ENCODE measurements at places on chromosomes 6 and 20. TPM values are rescaled to one million over a fixed set of nuclear protein-coding genes. Genes with fewer than 3 reads are reported as not detected.

The FAM217A gene
- polyA plus RNA-seq = not detected

- no peak for DNase-seq
Measured at GRCh38 chr20:8756410-8756809, 312.5 kb upstream of the PLCB4 start.

GRCh38 chr6:100678027-100678426 lies 203.1 kb downstream of the ASCC3 start:
- peak; percentile 39 for DNase-seq

GRCh38 chr20:35269055-35269781 lies 8.7 kb downstream of the MMP24OS start:
- peak; percentile 86 for DNase-seq

- peak; percentile 77 for DNase-seq
Measured at GRCh38 chr6:90068264-90068663, 174.0 kb downstream of the GJA10 start.

DNA sequence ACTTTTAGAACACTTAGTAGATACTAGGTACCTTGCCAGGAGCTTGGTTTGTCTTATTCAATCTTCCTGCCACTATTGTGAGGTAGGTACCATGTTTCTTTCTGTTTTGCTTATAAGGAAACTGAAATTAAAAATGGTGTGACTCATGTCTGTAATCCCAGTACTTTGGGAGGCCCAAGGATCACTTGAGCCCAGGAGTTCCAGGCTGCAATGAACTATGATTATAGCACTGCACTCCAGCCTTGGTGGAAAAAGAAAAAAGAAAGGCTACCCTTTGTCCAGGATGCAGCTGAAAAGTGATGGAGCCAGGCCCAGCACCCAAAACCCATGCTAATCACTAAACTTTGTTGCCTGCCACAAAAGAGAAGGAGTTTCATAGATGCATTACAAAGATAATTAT lies 34.1 kb upstream of the LAMA4 start:
- no peak for DNase-seq

- peak; percentile 76 for DNase-seq
Measured at GRCh38 chr6:39892490-39893129, 41.7 kb downstream of the MOCS1 start.

DNA sequence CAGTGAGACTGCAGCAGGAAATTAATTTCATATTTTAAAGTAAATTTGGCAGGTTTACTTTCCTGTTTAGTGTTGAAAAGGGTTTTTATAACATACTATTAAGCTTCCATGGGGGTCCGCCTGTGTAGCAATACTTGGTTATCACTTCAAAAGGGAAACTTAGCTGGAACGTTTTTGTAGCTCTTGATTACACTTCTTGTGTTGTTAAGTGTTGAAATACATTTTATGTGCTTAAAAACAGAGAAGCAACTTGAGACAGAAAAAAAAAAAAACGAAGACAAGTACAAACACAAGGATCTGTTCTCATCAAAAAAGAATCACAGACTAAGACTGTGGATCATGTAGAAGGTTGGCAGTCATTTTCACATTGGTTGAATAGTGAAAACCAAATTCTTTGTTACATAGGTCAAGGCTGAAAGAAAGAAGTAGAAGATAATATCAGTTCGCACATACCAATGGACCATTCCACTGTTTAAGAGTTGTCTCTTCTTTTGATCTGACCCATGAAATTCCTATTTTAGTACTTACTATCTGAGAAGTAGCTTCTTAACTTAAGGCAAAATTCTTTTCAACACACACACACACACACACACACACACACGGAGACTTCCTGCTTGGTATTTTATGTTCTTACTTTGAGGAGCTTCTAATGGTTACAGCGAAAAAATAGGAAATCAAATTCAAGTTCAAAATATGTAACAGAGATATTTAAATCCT lies 113.9 kb upstream of the SLC35B3 start:
- DNase-seq = no peak

GRCh38 chr6:139496654-139497344 lies 122.4 kb upstream of the CITED2 start:
- no peak for DNase-seq

DNA sequence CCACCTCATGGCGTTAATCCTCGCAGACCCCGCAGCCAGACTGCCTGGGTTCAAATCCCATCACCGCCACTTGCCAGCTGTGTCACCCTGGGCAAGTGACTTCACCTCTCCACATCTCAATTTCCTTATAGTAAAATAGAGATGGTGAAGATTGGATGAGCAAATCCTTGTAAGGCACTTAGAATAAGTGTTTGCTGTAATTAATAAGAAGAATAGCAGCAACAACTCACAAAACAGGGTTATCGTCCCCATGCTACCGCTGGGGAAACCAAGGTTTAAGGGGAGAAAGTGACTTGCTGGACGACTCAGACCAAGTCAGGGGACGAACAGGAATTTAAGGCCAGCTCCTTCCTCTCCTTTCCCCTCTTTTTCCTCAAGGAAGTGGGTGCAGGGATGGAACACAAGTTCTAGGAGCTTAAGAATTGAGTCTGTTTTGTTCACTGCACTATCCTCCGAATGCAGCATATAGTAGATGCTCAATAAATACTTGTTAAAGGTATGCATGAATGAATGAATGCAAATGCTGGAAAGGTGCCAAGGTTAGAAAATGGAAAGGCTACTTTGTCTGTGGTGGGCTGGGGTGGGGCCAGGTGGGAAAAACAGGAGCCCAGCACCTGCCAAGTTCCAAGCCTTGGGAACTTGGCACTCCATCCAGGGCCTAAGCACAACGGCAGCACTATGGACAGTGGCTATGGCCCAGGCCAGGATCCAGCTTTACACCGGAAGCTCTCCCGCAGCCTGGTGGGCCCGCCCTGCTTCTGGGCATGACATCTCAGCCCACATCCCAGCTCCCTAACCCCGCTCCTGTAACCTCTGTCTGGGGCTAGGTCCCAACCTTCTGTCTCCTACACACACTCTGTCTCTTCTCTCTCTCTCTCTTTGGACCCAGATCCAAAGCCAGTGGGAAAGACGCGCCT lies 4.9 kb upstream of the CDH22 start:
- DNase-seq = no peak
